ENCODE measurements at places on chromosomes 11 and 22.

DNA sequence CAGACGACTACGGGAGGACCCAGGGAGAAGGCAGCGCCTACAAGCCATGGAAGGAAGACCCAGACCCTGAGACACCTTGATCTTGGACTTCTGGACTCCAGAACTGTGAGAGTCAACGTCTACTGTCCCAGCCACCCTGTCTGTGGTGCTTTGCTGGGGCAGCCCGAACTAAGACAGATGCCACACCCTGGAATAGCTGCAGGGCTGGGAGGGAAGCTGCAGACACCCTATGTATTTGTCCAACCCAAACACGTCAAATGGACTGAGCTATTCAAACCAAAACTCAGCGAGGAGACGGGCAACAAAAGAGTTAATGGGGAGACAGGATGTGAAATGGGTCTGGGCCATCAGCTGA lies 169.3 kb downstream of the CTTN start:
- ATAC-seq = peak; percentile 69

GRCh38 chr11:116715383-116715782 lies 57.4 kb downstream of the BUD13 start:
- no peak for ATAC-seq

DNA sequence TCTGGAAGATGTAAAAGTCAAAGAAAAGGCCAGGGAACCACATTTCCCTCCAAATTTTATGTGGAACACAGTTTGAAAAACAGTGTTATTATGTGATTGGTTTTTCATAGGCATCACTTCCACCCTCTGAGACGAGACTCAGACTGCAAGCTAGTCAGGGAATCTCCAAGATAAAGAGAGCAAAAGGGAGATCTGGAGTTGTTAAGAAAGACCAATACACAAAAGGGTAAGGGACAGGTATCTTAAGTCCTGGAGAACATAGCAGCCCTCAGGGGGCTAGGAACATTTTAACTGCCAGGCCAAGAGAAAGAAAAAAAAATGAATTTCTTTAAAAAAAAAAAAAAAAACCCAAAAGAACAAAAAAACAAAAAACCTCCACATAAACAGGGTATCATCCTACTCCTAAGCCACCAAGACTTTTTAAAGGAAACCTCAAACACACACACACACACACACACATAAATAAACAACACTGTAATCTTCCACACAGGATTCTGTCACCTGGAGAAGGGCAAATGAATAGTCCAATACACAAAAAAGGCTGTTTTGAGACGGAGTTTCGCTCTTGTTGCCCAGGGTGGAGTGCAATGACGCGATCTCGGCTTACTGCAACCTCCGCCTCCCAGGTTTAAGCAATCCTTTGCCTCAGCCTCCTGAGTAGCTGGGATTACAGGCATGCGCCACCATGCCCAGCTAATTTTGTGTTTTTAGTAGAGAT lies 44.5 kb downstream of the CELF1 start:
- ATAC-seq = no peak

GRCh38 chr11:97974798-97975498 lies 1045.8 kb upstream of the CNTN5 start:
- no peak for ATAC-seq

GRCh38 chr11:79129702-79130101 lies 311.1 kb downstream of the TENM4 start:
- no peak for ATAC-seq

DNA sequence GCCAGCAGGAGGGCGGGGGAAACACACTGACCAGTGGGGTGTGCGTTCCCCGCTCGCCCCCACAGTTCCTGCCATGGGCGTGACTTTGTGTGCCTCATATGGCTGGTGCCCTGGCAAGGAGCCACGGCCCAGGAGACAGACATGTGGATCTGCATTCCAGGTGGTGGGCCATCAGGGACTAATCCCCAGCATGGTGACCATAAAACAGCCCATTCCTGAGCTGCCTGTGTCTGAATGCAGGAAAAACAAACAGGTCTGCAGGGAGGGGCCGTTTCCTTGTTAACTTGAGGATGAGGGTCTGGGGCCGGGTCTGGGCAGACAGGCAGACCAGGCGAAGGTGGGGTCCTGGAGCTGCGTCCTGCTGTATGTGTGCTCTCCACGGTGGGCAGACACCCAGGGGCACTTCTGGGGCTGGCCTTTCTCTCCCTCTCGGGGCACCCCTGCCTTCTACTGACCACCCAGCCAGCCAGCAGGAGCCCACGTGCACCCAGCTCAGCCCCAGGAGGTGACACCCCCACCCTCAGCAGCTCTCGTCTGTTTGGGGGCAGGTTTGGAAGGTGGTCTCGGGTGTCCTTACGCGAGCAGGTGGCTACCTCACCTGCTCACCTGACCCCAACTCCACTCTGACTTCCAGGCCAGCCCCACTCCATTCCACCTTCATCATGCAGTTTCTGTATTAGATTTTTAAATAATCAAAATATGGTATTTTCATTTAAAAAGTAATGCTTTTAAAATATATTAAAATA lies 120.3 kb downstream of the KCNQ1OT1 start:
- no peak for ATAC-seq

DNA sequence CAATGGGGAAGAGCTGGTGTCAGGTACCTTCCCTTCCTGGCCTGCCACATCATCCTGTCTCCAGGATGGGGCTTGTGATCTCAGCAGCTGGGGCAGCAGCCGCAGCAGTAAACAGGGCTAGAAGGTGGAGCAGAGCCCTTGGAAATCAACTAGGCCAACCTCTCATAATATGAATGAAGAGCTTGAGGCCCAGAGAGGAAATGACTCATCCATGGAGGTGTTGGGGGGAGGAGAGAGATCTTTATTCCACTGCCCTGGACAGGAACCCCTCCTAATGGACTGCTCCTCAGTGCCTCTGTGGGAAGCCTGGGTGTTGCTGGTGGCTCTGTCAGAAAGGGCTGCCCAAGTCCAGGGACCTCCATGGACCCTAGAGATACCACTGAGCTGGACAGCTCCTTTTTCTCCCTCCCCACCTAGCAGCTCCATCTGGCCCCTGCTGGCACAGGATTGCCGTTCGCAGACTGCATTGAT lies 111.8 kb downstream of the OSBP2 start:
- no peak for ATAC-seq

DNA sequence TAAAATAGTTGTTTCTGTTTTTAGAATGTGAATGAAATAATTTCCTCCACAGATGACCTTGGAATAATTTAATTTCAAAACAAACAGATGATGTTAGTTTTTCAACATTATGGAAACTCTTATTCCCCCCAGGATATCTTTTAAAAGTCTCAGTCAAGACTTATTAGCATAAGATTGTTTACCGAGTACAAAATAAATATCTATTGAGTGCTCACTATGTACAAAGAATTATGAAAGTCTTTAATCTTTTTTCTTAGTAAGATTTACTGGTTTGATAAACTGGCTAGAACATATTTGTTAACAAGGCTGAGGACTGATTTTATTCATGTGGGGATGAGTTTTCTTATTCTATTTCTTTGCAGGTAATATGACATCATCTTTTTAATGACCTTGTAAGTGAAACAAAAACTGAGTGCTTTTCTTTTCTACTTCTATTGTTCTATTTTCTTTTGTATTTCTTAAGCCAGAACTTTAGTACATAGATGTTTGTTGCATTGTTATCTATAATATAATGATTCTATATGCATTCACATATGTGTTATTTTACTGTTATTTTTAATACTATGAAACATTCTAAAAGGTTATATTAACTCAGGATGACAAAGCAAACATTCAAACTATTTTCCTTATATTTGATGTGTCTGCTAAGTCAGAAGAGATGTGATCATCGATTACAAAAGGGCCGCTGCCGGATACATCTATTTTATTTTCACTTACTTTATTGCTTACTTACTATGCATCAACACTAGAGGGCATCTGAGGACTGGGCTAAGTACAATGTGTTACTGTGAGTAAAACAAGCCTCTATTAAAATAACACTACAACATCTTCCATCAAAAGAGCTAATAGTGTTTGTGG lies 111.0 kb upstream of the ARHGAP42 start:
- ATAC-seq = peak; percentile 78

DNA sequence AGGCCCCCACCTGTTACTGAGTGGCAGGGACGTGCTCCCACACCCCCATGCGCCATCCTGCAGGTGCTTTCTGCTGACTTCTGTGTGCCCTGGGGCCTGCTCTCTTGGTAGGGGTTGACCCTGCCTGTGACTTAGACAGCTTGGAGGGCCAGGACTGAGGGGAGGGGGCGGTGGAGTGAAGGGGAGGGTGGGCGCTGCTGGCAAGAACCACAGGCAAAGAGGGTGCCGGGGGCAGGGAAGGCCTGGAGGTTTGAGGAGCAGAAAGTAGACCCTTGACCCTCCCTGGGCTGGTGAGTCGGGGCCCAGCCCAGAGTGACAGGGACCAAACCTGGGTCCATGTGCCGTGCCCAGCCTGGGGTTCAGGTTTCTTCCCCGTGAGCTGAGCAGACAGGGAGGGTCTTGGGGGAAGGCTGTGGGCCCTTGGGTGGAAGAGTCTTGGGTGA lies 17.8 kb downstream of the KCNQ1 start:
- no peak for ATAC-seq

GRCh38 chr11:72177656-72178055 lies 14.3 kb upstream of the FOLR1 start:
- ATAC-seq = no peak

DNA sequence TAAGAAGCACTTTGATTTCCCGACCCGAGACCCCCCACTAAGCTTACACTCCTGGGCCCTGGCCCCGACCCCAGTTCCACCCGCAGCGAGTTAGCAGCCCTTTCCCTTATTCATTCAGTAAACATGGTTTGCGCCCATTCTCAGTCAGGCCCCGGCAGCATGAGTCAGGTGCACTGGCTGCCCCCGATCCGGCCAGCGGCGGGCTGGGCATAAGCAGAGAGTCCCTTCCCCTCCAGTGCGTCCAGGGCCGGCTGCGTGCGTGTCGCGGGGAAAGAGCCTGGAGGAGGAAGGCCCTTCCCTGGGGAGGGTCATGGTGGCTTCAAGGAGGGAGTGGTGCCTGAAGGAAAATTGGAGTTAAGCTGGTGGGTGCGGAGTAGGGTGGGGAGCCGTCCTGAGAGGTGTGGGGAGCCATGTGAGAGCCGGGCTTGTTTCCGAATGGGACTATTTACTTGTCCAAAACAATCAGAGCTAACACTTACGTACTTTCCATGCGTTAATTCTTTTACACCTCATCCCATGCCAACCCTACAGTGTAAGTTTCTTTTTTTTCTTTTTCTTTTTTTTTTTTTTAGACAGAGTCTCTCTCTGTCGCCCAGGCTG lies 657 bp downstream of the IGHMBP2 start:
- ATAC-seq = peak; percentile 44

DNA sequence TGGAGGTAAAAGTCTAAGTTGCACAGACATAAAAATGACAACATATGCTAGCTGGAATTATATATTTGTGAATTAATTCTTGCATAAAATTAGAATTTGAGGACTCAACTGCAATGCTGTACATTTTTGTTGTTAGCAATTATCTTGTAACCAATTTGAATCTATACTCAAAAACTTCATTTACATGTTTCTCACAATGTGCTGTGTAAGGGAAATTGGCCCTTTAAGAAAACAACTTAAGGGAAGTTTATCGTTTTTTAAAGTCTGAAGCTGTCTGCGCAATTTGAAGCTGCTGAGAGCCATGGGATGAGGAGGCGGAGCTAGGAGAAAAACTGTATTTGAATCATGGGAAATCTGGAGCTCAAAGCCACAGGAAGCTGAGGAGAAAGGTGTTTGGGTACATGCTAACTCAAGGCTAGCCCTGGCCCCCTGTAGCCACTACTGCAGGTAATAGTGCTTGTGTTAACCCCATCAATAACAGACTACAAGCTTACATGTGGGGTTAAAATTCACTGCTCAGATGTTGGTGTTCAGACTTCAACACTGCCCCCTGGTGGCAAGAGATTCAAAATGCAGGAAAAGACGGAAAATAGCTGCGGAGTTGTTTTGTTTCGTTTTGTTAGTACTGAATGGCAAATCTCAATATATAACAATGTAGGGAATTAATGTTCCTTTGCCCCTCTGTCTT lies 126.1 kb downstream of the BRD1 start:
- no peak for ATAC-seq

- no peak for ATAC-seq
Measured at GRCh38 chr22:31436132-31436531, 36.7 kb downstream of the DRG1 start.

- no peak for ATAC-seq
Measured at GRCh38 chr11:67355794-67356386, 2.5 kb upstream of the POLD4 start.

DNA sequence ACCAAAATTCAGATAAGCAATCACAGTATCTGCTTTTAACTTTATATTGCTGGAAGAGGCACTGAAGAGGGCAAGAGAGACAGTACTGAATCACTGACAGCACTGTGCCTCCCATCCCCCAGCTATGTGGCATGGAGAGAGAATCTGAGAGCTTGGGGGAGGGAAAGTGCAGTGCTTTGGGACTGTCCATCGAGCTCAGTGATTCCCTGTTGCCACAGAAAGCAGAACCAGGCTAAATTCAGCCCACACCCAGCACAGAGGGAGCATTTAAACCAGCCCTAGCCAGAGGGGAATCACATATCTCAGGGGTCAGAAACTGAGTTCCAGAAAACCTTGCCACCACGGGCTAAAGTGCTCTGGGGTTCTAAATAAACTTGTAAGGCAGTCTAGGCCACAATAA lies 44.3 kb downstream of the KCNQ1 start:
- ATAC-seq = no peak

GRCh38 chr11:102868339-102868738 lies 6.4 kb downstream of the MMP12 start:
- ATAC-seq = no peak

GRCh38 chr11:33652431-33652830 lies 48.2 kb downstream of the C11orf91 start:
- no peak for ATAC-seq

GRCh38 chr11:78290293-78291176 lies 101.8 kb downstream of the USP35 start:
- peak; percentile 65 for ATAC-seq

- no peak for ATAC-seq
Measured at GRCh38 chr11:128714881-128715280, 21.0 kb downstream of the FLI1 start.

Measured in esophagus mucosa (tissue), 1 donor.